Spleen (tissue), 13 donors: ENCODE measurements at places on chromosomes 7 and 10.
A peak's percentile ranks its signal among the peaks of the same experiment; 100 is the strongest.

DNA sequence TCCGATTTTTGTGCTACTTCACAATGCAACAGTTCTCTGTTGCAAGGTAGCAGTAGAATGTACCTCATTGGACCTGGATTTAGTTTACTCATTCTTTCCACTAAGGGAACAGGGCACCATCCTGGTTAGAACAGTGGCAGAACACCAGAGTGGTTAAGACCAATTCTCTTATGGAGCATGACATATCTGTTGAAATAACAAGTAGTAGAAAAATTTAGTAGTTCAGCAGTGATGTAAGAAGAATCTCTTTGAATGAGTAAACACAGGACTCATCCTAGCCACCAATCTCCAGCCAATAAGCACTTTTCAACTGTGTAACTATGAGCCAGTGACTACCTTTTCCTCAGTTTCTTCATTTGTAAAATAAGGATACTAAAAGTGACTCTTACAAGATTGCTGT is 2.4 kb downstream of the ANKRD22 start:
- H3K4me1 ChIP-seq: peaks cover 38% of the 10 kb centered on the region
- H3K4me3 ChIP-seq: no peak overlapping the region
- no peak overlapping the region for H3K27ac ChIP-seq
- no peaks in the 10 kb centered on the region for H3K36me3 ChIP-seq
- DNase-seq: no peak

GRCh38 chr7:50962962-50963374 is 180.3 kb upstream of the GRB10 start:
- no peaks in the 10 kb centered on the region for H3K36me3 ChIP-seq
- H3K27me3 ChIP-seq: no peaks in the 10 kb centered on the region
- H3K4me3 ChIP-seq: no peak overlapping the region
- H3K27ac ChIP-seq: no peak overlapping the region

- no peaks in the 10 kb centered on the region for H3K27me3 ChIP-seq
- no peaks in the 10 kb centered on the region for H3K36me3 ChIP-seq
- H3K27ac ChIP-seq: no peak overlapping the region
- no peaks in the 10 kb centered on the region for H3K4me1 ChIP-seq
These were observed 269.3 kb downstream of the POLR1F start for GRCh38 chr7:19439517-19439916.

- H3K27ac ChIP-seq: no peak overlapping the region
- no peaks in the 10 kb centered on the region for H3K36me3 ChIP-seq
- H3K4me3 ChIP-seq: no peak overlapping the region
- no peak for DNase-seq
- H3K27me3 ChIP-seq: no peaks in the 10 kb centered on the region
These were observed 649.6 kb downstream of the LRMDA start for GRCh38 chr10:76080991-76081390.

GRCh38 chr10:128324058-128324827 is 198.0 kb upstream of the MKI67 start:
- no peak overlapping the region for H3K4me3 ChIP-seq
- no peak for DNase-seq
- peaks cover 18% of the 10 kb centered on the region for H3K27me3 ChIP-seq
- no peaks in the 10 kb centered on the region for H3K36me3 ChIP-seq
- H3K4me1 ChIP-seq: no peaks in the 10 kb centered on the region
- no peak overlapping the region for H3K27ac ChIP-seq

- no peak overlapping the region for H3K4me3 ChIP-seq
- DNase-seq: no peak
- H3K36me3 ChIP-seq: no peaks in the 10 kb centered on the region
- H3K27me3 ChIP-seq: no peaks in the 10 kb centered on the region
- H3K27ac ChIP-seq: no peak overlapping the region
These were observed 10.0 kb upstream of the MEST start for GRCh38 chr7:130481898-130482297.

GRCh38 chr10:74329873-74330272 is 178.9 kb downstream of the ADK start:
- H3K36me3 ChIP-seq: no peaks in the 10 kb centered on the region
- H3K27ac ChIP-seq: no peak overlapping the region
- no peaks in the 10 kb centered on the region for H3K27me3 ChIP-seq
- H3K4me3 ChIP-seq: no peak overlapping the region

GRCh38 chr7:41652267-41652666 is 50.6 kb downstream of the INHBA start:
- H3K4me1 ChIP-seq: no peaks in the 10 kb centered on the region
- DNase-seq: no peak
- H3K27me3 ChIP-seq: no peaks in the 10 kb centered on the region
- no peaks in the 10 kb centered on the region for H3K36me3 ChIP-seq
- H3K4me3 ChIP-seq: no peak overlapping the region

- H3K36me3 ChIP-seq: no peaks in the 10 kb centered on the region
- DNase-seq: no peak
- no peak overlapping the region for H3K4me3 ChIP-seq
- H3K27me3 ChIP-seq: no peaks in the 10 kb centered on the region
- H3K27ac ChIP-seq: no peak overlapping the region
These were observed 23.5 kb upstream of the FAM133B start for GRCh38 chr7:92613720-92614119.

- H3K27me3 ChIP-seq: no peaks in the 10 kb centered on the region
- peak overlapping the region; percentile 3 for H3K27ac ChIP-seq
- H3K36me3 ChIP-seq: no peaks in the 10 kb centered on the region
- no peak overlapping the region for H3K4me3 ChIP-seq
- no peak for DNase-seq
These were observed 20.6 kb downstream of the CLRN3 start for GRCh38 chr10:127872011-127872761.

- no peaks in the 10 kb centered on the region for H3K36me3 ChIP-seq
- H3K27me3 ChIP-seq: no peaks in the 10 kb centered on the region
- no peaks in the 10 kb centered on the region for H3K4me1 ChIP-seq
- H3K27ac ChIP-seq: no peak overlapping the region
- DNase-seq: no peak
- H3K4me3 ChIP-seq: no peak overlapping the region
These were observed 1262.0 kb downstream of the TYW1 start for GRCh38 chr7:68258609-68259008.

DNA sequence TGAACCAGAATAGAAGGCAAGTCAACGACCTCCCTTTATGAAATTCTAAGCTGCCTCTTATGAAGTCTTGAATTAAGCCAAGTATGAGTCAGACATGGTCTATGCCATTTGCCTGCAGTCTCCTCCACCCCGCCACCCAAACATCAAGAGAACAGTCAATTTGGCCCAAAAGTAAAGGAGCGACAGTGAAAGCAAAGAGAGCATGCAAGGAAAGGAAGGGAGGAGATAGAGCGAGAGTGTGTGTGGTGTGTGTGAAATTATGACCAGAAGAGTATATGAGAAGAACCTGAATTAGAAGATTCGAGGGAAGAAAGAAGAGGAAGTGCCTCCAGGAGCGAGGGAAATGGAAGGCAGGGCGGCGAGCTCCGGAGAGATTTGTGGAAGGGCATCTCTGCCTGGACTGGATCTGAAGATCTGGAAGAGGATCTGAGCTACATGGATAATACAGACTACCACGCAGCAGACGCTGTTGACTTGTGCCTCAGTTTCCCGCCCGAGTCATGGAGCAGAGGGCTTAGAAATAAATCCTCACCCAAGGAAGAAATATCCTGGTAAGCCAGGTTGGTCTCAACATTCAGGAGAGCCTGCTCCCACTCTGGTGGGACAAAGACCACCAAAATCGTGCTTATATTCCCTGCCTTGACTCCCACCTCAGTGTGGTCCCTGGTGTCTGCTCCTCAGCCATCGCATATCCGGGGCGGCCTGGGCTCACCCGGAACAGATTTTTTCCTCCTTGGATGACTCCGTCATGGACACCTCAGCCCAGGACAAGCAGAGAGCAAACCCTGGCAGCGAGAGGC is 459 bp downstream of the ZDHHC6 start:
- peaks cover 23% of the 10 kb centered on the region for H3K36me3 ChIP-seq
- no peaks in the 10 kb centered on the region for H3K27me3 ChIP-seq
- DNase-seq: peak; percentile 78
- H3K4me1 ChIP-seq: peaks cover 84% of the 10 kb centered on the region

- H3K4me1 ChIP-seq: peaks cover 23% of the 10 kb centered on the region
- no peak for DNase-seq
- H3K27me3 ChIP-seq: no peaks in the 10 kb centered on the region
- H3K27ac ChIP-seq: peak overlapping the region; percentile 71
- no peaks in the 10 kb centered on the region for H3K36me3 ChIP-seq
- H3K4me3 ChIP-seq: no peak overlapping the region
These were observed 12.2 kb upstream of the GIMAP7 start for GRCh38 chr7:150502519-150502918.

DNA sequence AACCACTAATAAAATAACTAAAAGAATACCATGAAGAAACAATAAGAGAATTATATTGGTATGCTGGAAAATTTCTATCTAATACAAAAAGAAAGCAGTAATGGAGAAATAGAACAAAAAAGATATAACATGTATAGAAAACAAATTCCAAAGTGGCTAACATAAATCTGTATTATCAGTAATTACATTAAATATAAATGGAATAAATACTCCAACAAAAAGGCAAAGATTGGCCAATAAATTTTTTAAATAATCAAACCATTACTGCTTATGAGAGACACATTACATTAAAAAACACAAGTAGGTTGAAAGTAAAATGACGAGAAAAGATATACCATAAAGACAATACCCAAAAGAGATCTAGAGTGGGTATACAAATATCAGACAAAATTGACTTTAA is 90.0 kb downstream of the ARHGAP22 start:
- no peaks in the 10 kb centered on the region for H3K27me3 ChIP-seq
- peaks cover 9% of the 10 kb centered on the region for H3K4me1 ChIP-seq
- H3K36me3 ChIP-seq: no peaks in the 10 kb centered on the region
- no peak overlapping the region for H3K27ac ChIP-seq
- no peak overlapping the region for H3K4me3 ChIP-seq
- no peak for DNase-seq

DNA sequence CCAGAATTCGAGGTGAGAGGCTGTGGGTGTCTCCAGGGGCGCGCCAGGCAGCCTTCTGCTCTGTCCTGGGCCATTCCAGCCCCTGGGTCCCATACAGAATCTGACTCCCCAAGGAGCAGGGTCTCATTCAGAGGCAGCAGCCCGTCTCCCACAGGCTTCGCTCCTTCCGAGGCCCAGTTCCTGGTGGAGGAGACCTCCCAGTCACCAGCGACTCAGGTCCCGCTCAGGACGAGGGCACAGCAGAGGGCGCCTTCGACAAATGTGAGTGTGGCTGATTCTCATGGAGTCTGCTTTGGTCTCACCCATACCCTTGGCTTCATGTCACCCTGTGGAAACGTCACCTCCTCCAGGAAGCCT is 81.8 kb upstream of the GPR26 start:
- H3K4me3 ChIP-seq: no peak overlapping the region
- peaks cover 8% of the 10 kb centered on the region for H3K4me1 ChIP-seq
- peaks cover 44% of the 10 kb centered on the region for H3K27me3 ChIP-seq
- no peaks in the 10 kb centered on the region for H3K36me3 ChIP-seq
- no peak for DNase-seq

DNA sequence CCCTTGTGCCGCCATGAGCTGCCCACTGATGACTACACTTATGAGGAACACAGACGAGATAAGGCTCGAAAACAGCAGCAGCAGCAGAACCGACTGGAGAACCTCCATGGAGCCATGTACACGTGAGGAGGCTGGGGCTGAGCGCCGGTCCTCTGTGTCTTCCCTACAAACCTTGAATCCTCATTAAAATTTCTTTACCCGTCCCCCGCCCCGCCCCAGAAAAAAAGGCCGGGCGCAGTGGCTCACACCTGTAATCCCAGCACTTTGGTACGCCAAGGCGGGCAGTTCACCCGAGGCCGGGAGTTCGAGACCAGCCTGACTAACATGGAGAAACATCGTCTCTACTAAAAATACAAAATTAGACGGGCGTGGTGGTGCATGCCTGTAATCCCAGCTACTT is 1.5 kb upstream of the RINT1 start:
- no peak overlapping the region for H3K27ac ChIP-seq
- H3K27me3 ChIP-seq: no peaks in the 10 kb centered on the region
- peak; percentile 78 for DNase-seq
- no peaks in the 10 kb centered on the region for H3K36me3 ChIP-seq
- peaks cover 18% of the 10 kb centered on the region for H3K4me1 ChIP-seq

DNA sequence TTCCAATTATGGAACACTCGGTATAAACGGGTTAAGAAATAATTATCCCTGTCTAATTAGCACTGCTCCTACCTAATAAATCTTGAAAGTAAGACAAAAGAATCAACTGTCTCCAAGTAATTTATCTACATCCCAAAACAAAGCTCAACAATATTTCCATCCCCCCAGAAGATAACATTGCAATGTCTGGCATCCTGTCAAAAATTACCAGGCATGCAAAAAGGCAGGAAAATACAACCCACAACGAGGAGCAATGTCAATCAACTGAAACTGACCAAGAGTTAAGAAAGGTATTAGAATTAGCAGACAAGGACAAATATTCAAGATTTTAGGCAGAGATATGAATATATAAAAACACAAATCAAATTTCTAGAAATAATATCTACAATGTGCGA is 84.5 kb upstream of the SVIL start:
- H3K36me3 ChIP-seq: no peaks in the 10 kb centered on the region
- no peak overlapping the region for H3K4me3 ChIP-seq
- H3K27ac ChIP-seq: no peak overlapping the region
- H3K27me3 ChIP-seq: no peaks in the 10 kb centered on the region
- H3K4me1 ChIP-seq: peaks cover 8% of the 10 kb centered on the region
- DNase-seq: no peak

GRCh38 chr10:47166405-47166777 is 133.6 kb upstream of the GDF10 start:
- no peaks in the 10 kb centered on the region for H3K27me3 ChIP-seq
- no peaks in the 10 kb centered on the region for H3K4me1 ChIP-seq
- H3K36me3 ChIP-seq: no peaks in the 10 kb centered on the region
- H3K4me3 ChIP-seq: no peak overlapping the region
- peak; percentile 39 for DNase-seq

- no peak overlapping the region for H3K27ac ChIP-seq
- H3K27me3 ChIP-seq: peaks cover 5% of the 10 kb centered on the region
- no peak overlapping the region for H3K4me3 ChIP-seq
- no peaks in the 10 kb centered on the region for H3K36me3 ChIP-seq
These were observed 379.2 kb upstream of the NFE2L3 start for GRCh38 chr7:25772802-25773201.

DNA sequence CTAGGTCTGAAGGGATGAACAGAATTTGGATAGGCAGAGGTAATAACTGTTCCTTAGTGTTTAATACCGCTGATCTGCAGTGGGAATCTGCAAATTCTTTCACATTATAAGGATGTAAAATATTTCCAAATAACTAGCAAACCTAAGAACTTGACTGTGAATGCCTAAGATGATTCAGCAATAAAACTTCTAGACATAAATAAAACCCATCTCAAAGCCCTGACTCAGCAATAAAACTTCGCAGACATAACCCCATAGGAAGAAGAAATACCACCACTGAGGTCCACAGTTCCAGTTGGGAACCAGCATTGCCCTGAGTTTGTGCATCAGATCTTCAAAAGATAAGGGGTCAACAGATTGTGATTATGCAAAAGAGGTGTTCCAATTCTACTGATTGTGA is 354.2 kb downstream of the GFRA1 start:
- H3K4me1 ChIP-seq: no peaks in the 10 kb centered on the region
- no peaks in the 10 kb centered on the region for H3K27me3 ChIP-seq
- no peak overlapping the region for H3K27ac ChIP-seq

DNA sequence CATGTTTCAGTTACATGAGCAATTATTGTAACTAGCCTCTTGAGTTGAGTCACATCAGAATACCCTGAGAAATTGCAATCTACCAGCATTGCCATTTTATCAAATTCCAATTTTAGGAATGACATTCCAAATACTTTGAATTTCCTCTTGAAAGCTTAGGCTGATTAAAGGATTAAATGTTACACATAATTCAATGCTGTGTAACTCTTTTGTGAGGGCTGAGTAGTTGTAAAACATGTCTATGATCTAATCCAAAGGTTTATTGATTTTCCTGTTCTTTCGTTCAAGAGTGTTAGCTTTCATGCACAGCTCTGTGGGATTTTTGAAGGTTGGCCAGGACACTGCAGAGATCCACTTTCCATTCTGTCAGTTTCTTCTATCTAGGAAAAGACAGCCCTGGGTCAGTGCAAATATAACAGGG is 193.1 kb downstream of the SORCS1 start:
- no peak overlapping the region for H3K4me3 ChIP-seq
- no peaks in the 10 kb centered on the region for H3K36me3 ChIP-seq
- no peaks in the 10 kb centered on the region for H3K27me3 ChIP-seq
- no peak for DNase-seq
- no peak overlapping the region for H3K27ac ChIP-seq
